ENCODE measurements at places on chromosomes 5 and 9.
A peak's percentile ranks its signal among the peaks of the same experiment; 100 is the strongest.

DNA sequence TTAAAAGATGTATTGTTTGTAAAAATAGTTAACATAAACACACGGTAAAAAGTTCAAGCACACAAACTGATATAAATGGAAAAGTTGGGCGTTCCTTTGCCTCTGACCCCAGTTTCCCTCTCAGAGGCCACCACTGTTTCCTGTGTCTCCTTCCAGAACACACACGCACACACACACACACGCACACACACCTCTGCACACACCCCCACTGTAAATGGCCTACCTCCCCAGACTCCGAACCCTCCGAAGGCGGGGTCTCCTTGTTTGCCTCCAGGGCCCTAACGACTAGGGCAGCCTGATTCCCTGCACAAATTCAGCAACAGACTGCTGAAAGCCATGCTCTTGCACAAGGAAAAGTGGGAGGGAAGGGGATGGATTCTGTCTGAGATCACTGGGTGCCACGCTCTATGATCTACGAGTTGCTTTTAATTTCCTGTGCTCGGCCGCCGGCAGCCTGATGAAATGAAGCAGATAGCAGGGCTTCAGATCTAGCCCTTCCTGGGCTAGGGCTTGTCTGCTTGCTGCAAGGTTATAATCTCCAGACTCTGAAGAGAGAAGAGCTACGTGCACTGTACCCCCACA, 184.0 kb upstream of the IL12B start:
- DNase-seq = no peak

GRCh38 chr5:91401175-91401574, 18.1 kb upstream of the ARRDC3 start:
- no peak for DNase-seq

- DNase-seq = no peak
Measured at GRCh38 chr5:155905364-155905763, 421.6 kb upstream of the SGCD start.

DNA sequence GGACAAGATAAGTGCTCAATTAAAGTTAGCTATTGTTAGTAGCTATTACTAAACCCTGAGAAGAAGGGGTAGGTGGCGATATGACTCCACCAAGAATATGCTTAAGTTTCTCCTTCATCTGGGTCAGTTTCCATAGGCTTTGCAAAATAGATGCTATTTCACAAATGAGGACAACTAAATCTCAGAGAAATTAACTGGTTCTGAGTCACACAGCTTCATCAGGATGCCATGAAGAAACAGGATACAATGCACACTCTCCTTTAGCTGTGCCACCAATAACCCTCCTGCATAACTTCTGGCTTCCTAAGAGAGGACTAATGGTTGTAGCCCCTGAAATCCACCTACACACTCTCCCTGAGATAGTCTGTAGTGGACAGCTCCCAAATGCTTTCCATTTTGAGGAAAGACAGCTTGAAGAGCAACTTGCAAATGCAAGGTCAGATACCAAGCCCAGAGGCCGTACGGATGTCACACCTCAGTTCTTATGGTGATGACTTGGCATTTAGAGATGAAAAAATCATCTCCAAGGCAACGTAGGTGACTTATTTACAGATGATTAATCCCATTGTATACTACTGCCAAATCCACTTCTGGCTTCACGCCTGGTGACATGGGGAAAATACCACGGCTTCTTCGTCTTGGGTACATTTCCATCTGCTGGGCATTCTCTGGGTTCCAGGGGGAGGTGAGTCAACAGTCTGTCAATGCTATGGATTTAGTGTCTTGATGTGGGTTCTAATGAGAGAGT, 251.4 kb upstream of the IL12B start:
- peak; percentile 32 for DNase-seq

- DNase-seq = no peak
Measured at GRCh38 chr9:127458921-127459320, 7.6 kb downstream of the LRSAM1 start.

DNA sequence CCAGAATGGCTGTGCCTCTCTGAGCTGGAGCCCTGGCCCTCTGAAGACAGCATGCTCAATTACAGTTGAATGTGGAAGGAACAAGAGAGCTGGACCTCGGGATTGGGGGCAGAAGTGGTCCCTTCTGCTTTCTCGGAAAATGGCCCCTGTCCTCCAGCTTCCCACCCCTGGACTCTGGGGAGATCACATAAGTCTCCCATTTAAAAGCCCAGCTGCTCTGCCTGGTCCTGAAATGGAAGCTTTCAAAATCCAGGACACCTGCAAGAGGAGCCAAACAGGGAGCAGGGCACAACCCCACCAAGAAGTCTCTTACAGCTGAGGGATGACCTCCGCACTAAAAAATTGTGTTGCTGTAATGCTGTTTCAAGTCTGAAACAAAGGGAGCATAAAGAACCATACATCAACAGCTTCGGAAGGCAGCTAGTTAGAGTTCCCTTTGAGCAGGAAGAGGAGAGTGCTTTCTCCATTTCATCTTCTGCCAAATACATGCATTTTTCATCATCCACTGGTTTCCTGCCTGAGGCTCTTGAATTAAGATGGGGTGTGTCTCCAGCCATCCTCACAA, 48.2 kb downstream of the TGFBI start:
- no peak for DNase-seq

GRCh38 chr5:100852988-100853449, 50.1 kb downstream of the ST8SIA4 start:
- DNase-seq = no peak

GRCh38 chr9:126630458-126631237, 16.9 kb downstream of the LMX1B start:
- DNase-seq = no peak

DNA sequence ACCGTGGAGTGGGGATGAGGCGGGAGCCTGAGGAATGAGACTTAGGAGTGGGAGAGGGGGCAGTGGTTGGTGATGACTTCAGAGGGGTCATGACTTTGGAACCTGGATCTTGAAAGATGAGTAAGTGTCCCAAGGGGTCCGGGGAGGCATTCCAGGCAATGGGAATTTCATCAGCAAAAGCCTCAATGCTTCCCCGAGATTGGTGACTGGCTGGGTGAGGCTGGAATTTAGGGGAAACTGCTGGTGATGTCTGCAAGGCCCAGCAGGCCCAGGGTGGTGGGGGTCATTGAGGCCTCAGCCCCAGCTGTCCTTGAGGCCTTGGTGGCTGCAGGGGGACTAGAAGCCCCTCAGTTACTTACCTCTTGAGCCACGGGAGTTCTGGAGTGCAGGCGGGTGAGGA, 7.5 kb downstream of the NDST1 start:
- no peak for DNase-seq

DNA sequence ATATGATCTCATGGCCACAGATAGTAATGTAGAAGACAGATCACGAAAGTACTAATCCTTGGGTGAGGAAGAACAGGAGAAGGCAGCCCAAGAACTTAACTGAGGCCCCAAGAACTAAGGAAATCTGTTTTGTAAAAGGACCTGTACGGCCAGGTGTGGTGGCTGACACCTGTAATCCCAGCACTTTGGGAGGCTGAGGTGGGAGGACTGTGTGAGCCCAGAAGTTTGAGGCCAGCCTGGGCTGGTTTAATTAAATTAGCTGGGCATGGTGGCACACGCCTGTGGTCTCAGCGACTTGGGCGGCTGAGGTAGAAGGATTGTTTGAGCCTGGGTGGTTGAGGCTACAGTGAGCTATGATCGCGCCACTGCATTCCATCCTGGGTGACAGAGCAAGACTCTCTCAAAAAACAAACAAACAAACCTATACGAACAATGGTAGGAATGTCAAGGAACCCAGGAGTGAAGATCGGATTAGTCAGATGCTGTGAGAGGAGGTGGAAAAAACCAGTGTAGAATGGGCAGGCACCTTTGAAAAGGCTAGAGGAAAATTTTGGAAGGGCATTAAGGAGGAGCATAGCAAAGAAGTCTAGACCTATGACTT, 283.8 kb upstream of the DMRT1 start:
- DNase-seq = no peak

Measured in SHP77 (cell line).